GM04504 (cell line): ENCODE measurements at places on chromosomes 3 and 15.

DNA sequence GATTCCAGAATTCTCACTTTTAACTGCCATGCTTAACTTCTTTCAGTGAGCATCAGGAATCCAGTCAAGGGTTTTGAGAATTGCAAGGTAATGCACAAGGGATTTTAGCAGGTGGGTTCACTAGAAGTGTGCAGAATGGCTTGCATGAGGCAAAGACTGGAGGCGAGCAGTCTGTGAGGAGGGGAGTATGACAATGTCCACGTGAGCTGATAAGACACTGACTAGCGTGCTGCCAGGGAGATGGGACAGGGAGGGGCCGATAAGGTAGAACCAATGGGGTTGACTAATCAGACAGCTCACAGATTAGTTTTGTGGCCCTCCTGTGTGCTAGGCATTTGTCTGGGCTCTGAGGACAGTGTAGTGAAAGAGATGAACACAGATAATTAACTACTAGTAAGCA lies 102.0 kb upstream of the DAZL start:
- no peak for DNase-seq

GRCh38 chr3:178195824-178196223 lies 340.4 kb upstream of the KCNMB2 start:
- DNase-seq, result peak; percentile 31

GRCh38 chr3:78183906-78184599 lies 1144.2 kb downstream of the ROBO2 start:
- DNase-seq, result no peak

DNA sequence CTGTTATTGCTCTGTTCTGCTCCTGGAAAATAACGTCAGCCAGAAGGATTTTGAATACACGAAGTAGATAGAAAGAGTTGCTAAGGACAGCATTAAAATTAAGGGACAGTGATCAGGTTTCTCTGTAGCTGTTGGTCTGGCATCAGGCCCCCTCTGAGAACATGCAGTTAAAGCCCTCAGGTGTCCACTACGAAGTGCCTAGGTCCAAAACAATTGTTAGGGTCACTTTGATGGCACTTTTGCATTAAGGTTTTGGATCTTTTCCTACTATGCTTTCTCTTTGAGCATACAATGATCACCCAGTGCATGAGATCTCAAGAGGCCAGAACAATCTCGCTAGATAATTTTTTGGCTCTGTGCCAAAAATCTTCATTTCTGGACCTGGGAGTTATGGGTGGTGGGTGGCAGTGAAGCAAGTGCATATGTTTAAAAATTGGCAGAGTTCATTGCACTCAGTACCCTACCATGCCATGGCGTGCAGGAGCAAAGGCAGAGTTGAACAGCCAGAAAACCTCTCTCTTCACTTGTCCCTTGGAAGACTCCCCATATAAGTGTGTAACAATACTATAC lies 797.6 kb downstream of the ROBO2 start:
- DNase-seq, result no peak

- DNase-seq, result no peak
Observed at GRCh38 chr3:144458283-144458682, 486.7 kb downstream of the DIPK2A start.

GRCh38 chr15:84921121-84921520 lies 36.7 kb downstream of the SLC28A1 start:
- DNase-seq, result no peak

GRCh38 chr15:42494998-42495360 lies 455 bp upstream of the SNAP23 start:
- peak; percentile 44 for DNase-seq

- DNase-seq, result no peak
Observed at GRCh38 chr3:131114256-131114655, 87.6 kb downstream of the NEK11 start.

GRCh38 chr3:136925425-136926190 lies 32.2 kb upstream of the IL20RB start:
- DNase-seq, result no peak

DNA sequence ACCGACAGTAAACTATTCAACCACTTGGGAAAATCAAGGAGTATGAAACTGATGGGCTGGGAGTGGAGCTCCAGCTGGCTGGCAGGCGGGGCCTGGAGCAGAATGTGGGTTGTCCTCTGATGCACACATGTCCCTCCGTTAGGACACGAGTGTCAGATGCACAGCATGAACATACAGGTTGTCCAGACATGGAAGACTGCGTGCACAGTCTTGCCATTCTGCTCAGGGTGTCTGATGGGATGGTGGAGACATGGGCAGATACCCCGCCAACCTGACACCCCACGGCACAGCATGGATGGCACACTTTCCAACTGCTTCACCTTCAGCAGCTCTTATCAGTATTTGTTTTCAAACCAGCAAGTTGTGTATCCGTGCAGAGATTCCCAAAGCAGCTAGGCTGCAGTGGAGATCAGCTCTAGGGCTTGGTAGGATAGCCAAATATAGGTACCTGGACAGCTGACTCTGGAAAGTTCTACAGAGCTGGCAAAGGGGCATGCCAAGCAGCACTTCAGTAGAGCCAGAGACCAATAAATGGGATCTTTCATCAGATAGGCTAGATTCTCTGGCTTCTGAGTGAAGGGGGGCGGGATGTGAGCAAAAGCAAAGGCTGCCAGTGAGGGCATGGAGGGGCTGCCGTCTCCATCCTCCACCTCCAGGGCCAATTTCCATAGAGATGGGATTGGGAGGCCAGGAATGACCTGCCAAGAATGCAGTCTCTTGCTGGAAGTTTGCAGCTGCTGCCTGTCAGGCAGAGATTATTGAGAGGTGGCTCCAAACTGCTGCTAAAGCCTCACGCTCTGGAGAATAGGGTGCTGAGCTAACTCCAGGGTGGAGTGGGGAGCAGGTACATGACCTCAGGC lies 47.2 kb upstream of the KY start:
- DNase-seq, result no peak

- no peak for DNase-seq
Observed at GRCh38 chr3:71511446-71511845, 72.1 kb downstream of the FOXP1 start.

GRCh38 chr3:114218578-114219185 lies 18.7 kb downstream of the ZNF80 start:
- no peak for DNase-seq

- DNase-seq, result peak; percentile 39
Observed at GRCh38 chr15:90001062-90001682, at the start of gene ZNF710. ZNF710 (plus strand) TSS chr15:90001324; CDS start chr15:90067138, 65,814 bp downstream.

GRCh38 chr3:62133015-62133414 lies 240.3 kb downstream of the FEZF2 start:
- DNase-seq, result no peak

DNA sequence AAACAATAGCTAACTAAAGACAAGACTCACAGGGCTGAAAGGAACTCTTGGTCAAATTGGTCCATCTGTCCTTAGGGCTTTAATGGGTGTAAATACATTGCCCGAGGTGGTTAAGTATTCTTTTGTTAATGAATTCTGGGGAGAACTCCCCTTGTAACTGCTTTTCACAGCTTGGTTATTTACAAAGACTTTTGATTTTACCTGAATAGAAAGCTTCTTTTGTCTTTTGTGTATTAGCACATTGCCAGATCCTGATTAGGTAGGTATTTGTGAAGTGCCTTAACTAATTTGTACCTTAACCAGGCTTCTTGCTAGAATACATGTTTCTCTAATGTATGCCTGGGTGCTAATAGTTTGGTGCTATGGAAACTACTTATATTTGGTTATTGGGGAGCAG lies 14.0 kb downstream of the CHD2 start:
- no peak for DNase-seq

DNA sequence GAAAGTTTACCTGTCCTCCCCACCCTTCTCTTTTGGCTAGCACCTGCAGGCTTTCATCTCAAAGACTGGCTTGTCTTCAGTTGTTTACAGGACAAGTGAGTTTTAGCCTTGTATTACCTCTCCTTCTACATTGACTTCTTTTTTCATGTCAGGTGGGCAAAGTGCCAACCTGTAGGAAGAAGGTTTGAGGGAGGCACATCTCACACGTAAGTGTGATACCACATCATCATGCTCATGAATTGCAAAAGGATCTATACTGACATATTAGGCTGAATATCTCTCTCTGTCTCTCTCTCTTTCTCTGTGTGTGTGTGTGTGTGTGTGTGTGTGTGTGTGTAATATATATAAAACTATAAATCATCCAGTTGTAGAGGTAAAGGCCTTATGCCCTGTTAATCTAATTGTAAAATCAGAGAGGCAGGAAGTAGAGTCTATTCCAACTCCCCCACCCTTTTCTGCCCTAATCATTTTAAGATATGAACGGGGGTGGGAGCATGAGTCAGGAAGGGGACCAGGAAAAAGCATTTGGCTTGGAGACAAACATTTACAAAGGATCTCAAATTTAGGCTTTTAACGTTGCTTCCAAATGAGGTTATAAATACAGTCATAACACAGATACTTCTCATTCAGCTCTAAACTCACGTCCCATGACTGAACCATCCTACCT lies 107.0 kb upstream of the PFN2 start:
- no peak for DNase-seq

GRCh38 chr3:155748611-155749365 lies 3.9 kb upstream of the PLCH1 start:
- DNase-seq, result no peak

DNA sequence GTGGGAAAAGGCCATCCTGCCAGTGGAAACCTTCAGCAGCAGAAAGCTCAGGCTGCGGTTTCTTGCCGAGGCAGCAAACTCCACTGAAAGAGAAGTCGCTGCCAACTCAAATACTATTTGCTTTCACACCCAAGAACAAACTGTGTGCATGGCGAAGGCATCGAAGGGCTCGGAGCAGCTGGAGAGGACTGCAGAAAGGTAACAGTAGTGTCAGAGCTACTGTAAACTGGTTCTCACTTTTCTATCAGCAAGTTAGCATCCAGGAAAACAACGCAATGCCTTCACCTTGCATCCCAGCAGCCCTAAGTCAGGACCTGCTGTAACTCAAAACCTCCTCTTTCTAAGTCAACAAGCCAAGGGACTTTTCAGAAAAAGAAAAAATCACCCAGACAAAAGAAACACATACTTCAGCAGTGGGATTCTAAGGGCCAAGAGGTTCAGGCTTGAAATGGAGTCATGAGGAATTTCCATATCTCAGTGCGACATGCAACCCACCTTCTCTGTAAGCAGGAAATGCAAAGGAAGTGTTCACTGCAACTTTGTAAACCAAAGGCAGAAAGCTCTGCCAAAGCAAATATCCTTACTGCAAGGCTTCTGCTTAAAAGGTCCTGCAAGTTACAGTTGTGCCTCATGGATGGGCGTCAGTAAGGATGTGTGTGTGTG lies 193.5 kb downstream of the FOXP1 start:
- DNase-seq, result no peak

GRCh38 chr15:63985221-63986184 lies 60.8 kb downstream of the DAPK2 start:
- DNase-seq, result no peak

DNA sequence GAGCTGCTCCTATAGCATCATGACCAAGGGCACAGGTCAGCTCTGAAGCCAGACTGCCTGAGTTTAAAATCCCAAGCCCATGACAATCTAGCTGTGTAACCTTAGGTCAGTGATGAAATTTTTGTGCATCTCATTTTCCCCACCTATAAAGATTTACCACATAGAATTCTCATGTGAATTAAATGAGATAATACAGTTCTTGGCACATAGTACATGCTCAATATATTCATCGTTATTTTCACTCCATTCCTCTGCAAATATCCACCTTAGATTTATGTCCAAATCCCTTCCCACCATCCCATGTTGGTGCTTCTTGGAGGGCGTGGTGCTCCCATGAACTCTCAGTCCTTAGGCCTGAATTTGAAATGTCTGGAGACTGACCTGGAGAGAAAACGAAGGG lies 300.1 kb downstream of the TLE3 start:
- no peak for DNase-seq

- DNase-seq, result no peak
Observed at GRCh38 chr15:40985541-40986330, 32.5 kb downstream of the CHAC1 start.

DNA sequence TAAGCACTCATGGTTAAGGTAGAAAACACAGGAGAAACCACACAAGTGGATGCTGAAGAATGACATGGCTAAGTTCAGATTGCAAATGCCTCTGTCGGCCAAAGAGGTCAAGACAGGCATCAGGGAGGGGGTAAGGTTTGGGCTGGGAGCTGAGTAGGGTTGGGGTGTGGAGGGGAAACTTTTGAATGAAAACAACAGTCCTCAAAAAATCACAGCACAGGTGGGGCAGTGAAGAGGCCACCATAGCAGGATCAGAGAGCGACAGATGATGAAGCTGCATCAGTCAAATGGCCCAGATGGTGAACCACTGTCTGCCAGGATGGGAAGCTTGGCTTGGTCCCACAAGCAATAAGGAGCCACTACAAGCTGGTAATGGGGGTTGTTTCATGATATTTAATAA lies 74.9 kb downstream of the ADCY5 start:
- DNase-seq, result no peak

- no peak for DNase-seq
Observed at GRCh38 chr3:39135170-39135805, 18.1 kb downstream of the CSRNP1 start.

DNA sequence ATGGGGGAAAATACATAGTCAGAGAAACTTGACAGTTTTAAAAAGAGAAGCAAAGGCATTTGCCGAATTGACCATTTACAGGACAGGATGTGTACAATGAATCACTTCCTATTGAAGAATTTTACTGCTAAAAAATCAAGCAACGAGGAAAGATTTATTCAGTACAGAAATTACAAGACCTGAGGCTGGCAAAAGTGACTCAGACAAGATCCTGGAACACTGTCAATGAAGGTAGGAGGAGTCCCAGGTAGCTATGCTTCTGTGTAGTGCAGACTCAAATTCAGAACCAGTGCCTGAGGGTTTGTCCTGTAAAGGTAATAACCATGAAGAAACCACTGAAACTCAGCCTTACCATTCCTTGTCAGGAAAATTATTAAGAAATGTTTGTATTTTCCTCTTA lies 120.9 kb downstream of the ZMAT3 start:
- no peak for DNase-seq

DNA sequence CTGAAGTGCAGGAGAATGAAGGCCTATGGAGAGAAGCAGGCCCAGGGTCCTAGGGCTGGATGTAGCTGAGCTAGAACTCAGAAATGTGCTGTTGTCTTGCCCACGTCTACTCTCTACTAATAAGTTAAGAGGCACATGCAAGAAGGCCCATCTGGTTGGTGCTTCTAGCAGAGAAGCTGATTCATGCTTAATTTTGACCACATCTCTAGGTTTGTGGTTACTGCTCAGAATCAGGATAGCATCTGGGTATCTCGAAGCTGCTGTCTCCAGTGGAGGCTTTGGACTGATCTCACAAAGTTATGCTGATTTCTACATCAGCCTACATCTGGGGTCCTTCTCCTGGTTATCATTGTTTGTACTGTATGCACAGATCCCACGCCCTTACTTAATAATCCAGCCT lies 87.3 kb downstream of the CACNA1D start:
- no peak for DNase-seq

- no peak for DNase-seq
Observed at GRCh38 chr15:51356983-51357382, 15.5 kb downstream of the GLDN start.

GRCh38 chr3:169624533-169624972 lies 39.0 kb downstream of the MECOM start:
- no peak for DNase-seq

GRCh38 chr3:70277304-70277703 lies 35.1 kb downstream of the MDFIC2 start:
- DNase-seq, result no peak

GRCh38 chr3:54122324-54123002 lies at the start of gene CACNA2D3:
CACNA2D3 (plus strand) TSS chr3:54122552.
- DNase-seq, result no peak
